ENCODE measurements at places on chromosomes 6 and 20.

GRCh38 chr20:4959592-4959991 lies 41.7 kb downstream of the SLC23A2 start:
- no peak for DNase-seq

GRCh38 chr20:31670371-31671228 lies 32.9 kb downstream of the COX4I2 start:
- DNase-seq, result no peak

DNA sequence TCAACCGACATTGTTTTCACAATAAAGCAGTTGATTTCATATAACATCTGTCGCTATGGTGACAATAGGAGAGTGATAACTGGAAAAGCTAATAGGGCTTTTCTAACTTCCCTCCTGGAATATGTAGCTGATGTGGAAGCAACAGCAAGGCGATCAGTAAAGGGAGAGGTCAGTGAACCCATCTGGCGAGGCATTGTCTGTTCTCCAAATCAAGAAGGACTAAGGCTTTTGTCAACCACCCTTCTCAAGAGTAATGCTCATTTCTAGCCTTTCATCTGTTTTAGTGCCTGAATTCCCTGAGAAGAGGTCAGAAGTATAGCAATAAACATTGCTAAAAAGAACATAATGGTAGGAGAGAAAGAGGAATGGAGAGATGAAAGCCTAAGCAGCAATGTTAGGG lies 201.3 kb downstream of the AKAP7 start:
- no peak for DNase-seq

DNA sequence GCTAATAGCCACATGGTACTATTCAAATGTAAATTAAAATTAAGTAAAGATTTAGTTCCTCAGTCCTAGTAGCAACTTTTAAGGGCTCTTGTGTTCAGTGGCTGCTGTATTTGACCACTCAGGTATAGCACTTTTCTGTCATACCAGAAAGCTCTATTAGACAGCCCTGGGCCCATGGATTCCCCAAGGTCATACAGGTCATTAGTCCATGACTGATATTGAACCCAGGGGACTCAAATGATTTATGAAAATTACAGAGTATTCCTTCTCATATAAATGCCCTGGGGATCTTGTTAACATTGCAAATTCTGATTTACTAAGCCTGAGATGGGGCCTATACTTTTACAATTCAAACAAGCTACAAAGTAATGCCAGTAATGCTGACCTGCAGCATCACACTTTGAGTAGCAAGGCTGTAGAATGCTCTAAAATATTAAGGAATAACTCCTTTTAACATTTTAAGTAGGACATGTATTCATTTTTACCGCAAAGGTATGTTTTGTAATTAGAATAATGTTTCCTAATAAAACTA lies 29.6 kb downstream of the RNF217 start:
- no peak for DNase-seq

DNA sequence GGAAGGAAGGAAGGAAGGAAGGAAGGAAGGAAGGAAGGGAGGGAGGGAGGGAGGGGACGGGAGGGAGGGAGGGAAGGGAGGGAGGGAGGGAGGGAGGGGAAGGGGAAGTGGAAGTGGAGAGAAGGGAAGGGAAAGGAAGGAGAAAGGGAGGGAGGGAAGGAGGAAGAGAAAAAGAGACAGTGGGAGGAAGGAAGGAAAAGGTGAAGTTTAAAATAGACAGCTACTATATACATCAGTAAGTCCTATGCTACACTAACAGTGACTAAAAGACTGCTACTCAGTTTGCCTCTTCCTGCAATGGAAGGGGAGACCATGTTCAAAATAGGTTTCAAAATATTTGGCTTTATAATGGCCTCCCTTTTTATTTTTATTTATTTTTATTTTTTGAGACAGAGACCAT lies 22.5 kb downstream of the MAP3K5 start:
- DNase-seq, result no peak
